NCI-H1105 (cell line): ENCODE measurements at places on chromosomes 4 and X.

GRCh38 chr4:94880956-94881355, 123.2 kb downstream of the BMPR1B start:
- no peak for DNase-seq

DNA sequence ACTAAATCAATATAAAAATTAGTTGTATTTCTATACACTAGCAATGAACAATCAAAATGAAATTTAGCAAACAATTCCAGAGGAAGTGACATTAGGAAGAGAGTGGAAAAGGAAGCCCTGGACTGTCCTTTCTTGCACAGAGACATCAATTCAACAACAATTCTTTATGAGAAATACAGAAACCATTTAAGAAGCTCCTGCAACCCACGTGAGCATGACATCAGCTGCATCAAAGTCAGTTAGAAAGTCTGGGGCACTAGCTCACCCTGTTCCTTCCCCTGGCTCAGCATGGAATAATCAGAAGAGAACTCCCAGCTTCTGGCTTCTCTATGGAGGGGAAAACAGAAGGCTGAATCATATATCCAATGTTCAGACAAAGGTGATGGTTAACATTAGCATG, 48.6 kb upstream of the STARD8 start:
- no peak for DNase-seq

DNA sequence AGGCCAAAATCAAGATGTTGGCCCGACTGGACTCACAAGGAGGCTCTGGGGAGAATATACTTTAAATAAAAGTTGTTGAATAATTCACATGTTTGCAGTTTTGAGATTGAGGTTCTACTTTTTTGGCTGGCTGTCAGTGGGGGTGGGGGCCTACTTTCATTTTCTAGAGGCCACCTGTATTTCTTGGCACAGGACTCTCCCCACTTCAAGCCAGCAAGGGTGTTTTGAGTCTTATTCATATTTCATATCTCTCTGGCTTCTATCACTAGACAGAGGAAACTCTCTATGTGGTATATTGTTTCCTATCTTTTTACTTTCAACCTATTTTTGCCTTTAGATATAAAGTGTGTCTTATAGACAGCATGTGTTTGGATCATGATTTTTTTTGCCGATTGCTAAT, 266.4 kb downstream of the PRR32 start:
- DNase-seq, result no peak

GRCh38 chr4:68734095-68734494, 63.6 kb upstream of the UGT2B15 start:
- DNase-seq, result no peak

GRCh38 chr4:110613745-110614144, 9.1 kb downstream of the PITX2 start:
- no peak for DNase-seq

DNA sequence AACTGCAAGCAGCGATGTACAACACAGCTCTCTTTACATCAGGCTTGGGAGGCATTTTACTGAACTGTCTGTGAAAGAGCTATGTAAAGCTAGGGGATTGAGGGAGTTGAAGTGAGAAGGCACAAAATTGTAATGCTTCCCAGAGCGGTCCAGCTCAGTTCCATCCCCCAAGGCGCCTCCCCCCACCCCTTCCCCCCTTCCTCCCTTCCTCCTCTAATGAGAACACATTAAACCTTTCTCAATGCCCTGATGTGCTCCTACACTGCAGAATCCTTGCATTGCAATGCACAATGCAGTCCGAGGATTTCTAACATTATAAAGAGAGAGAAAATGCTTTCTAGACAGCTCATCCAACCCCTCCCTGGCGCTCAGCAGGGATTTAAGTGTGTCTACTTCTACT, 73.9 kb downstream of the CXXC4 start:
- DNase-seq, result no peak

DNA sequence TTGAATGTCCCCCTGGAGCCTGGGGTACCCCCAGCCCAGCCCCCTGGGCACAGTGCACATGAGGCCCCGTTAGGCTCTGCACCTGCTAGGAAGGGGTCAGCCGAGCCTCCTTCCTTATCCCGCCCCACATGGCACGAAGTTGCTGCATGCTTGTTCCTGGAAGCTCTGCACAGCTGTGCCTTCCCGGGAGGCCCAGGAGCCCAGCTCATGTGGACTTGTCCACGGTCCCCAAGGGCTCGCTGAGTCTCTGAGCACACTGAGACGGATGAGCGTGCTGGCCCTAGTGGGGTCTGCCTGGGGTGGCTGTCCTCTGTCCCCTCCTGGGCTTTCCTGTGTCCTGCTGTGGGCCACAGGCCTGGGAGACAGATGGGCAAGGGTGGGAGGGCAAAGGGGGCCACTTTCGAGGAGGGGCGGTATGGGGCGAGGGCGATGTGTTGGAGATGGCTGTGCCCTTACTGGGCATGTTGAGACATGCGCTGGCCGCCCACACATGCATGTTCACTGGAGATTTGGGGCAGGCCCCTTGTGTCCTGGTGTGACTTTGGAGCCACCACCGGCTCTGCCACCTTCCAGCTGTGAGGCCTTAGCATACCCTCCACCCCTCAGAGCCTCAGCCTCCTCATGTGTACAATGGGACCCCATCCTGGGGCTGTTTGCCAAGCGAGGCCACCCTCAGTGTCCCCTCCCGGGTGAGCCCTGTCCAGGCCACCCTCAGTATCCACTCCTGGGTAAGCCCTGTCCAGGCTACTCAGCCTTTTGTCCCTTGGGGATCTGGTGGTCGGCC, 237.6 kb downstream of the AFAP1 start:
- no peak for DNase-seq

DNA sequence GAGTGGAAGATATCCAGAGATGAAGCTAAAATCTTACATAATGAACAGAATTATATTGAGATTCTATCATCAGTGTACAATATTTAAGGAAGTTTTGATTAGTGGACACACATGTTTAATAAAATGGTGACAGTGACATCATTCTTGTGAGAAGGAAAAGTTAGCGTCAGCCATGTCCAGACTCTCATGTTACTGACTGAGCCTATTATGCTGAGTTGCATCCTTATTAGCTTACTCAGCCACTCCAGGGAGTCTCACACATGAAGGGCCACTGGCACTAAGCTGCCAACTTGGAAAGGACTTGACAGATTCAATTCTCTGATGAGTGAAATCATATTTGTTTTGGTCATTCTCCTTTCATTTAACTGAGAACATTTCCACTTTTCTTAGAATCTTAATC, 170.6 kb downstream of the BANK1 start:
- no peak for DNase-seq

- DNase-seq, result no peak
Measured at GRCh38 chr4:117357866-117358265, 272.5 kb upstream of the TRAM1L1 start.

- DNase-seq, result no peak
Measured at GRCh38 chr4:40270609-40271008, 64.5 kb upstream of the CHRNA9 start.

DNA sequence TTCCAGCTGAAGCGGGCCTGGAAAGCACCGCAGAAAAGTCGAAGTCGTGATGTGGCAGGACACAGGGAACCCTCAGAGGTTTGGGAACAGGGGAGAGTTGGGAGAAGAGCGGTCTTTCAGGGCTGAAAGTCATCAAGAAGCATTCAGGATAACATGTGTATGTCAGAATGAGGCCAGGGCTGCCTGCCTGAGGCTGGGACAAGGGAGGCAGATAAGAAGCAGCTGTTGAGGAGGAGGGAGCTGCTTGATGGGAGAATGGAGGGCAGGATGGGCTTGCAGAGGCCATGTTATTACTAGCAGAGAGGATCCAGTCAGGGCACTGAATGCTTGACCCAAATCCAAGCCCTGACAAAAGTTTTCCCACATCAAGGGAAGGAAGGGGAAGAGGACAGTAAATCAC, 132.0 kb downstream of the ATG4A start:
- DNase-seq, result no peak

GRCh38 chrX:76148041-76148665, 24.7 kb upstream of the PBDC1 start:
- no peak for DNase-seq

- DNase-seq, result no peak
Measured at GRCh38 chrX:46876901-46877300, 35.3 kb upstream of the JADE3 start.
